LHCN-M2 (cell line): ENCODE measurements at places on chromosomes 7 and 10.

DNA sequence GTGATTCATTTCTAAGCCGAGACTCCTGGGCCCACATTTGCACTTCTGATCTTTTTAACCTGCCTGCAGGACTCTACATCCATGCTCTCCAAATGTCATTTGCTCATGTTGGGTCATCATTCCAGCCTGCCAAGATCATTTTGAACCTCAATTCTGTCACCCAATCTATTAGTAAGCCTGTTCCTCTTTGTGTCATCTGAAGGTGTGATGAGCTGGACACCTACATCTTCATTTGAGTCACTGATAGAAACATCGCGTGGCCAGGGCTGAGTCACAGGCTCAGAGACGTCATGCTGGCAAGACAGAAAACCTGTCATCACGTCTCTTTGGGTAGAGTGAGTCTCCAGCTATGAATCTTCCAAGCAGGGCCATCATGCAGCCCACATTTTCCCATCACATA lies 65.3 kb upstream of the SLF2 start:
- peak; percentile 25 for DNase-seq

DNA sequence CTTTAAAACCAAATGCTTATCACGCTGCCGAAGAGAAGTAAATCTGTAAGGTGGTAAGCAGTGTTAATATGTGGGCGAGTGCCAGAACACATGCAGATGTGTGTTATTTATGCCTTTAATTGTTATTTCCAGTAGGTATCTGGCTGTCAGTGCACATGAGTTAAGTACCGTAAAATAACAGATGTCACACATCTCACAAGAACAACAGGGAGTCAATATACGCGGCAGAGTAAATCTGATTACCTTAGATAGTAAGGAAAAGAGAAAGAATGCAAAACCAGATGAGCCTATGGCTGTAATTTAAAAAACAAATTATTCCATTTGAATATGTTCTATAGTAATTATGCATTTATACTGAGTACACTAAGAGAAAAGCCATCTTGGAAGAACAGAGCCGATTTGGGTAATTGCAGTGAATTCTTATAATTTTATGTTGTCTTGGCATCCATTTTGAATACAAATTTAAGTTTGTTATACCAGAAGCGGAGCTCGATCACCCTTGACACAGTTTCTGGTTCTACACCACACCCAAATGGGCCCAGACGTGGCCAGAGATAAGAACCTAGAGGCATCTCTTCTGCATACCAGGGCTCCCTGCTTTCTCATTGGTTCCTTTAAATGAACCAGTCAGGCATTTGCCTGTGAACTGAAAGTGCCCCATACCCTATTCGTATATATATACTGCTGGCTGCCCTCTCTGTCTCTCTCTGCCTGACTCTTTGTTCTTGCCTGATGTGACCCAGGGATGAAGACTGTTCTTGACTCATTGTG lies 34.8 kb downstream of the DNAJB9 start:
- DNase-seq, result no peak

- no peak for DNase-seq
Measured at GRCh38 chr10:107914450-107915214, 750.1 kb upstream of the SORCS1 start.

DNA sequence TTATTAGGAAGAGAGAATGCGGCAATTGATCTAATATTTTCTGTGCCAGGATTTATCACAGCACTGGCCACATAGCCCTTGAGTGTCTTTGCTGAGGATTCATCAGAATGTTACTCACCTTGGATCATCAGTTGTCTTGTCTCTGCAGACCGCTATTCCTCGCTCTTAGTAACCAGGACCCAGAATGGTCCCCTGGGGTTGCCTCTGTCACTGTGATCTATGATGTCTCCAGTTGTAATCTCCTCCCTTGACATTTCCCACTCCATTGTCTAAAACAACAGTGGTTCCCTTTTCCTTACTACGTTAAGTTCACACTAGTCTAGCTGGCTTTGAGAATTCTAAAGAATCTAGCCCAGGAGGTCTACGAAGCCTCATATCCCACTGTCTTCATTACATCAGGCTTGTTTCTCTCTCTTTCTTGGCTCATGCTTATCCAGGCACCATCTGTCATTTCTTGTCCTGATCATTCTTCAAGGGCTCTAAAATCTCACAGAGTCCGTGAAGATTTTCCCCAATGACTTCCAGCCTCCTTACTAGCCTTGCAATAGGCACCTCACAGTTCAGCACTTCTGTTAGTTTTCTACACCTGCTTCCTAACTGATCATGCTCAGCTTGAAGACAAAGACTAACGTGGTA lies 125.8 kb downstream of the CUBN start:
- no peak for DNase-seq

DNA sequence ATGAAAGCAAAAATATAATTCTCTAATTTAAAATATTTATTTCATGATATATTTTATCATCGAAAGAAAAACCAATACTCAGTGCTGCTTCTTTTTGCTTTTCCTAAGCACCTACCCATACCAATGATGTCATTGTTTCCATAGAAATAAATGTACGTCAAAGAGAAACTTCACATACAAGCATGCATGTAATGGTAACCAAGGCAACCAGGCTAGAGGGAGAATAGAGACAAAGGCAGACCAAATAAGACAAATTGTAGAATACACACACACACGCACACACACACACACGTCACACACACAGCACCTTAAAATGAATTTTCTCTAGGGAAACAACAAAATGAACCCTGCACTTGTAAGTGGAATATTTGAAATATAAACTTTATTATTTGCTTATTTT lies 75.5 kb downstream of the MACC1 start:
- DNase-seq, result no peak

DNA sequence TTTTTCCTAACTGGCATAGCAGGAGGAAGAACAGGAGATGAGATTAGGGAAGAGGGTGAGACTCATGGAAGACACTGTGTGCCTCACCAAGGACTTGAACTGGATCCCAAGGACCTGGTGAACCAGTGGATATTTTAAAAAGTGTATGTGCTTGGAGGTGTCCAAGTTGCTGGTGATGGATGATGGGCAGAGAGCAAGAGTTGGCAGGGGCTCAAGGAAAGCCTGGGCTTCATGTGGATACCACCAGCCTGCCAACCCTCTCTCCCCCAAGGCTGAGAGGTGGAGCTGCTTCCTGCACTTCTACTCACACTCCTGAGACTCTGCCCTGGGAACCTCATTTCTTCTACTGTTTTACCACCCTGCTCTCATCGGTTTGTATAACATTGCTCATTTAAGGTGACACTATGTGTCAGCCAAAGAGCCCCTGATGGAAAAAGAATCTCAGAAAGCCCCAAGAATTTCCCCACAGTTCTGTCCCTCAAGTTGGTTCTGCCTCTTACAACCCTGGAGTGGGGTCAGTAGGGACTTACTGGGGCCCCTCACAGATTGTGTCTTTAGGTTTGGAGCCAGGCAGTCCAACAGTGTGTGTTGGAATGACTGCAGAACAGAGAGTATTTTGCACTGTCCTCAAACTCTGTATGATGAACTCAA lies 56.2 kb upstream of the PDCD4 start:
- DNase-seq, result no peak

- no peak for DNase-seq
Measured at GRCh38 chr7:106534271-106534846, 126.6 kb downstream of the CCDC71L start.

- no peak for DNase-seq
Measured at GRCh38 chr10:106226828-106227227, 937.7 kb downstream of the SORCS1 start.

GRCh38 chr7:17301471-17302456 lies 3.3 kb downstream of the AHR start:
- peak; percentile 59 for DNase-seq

- no peak for DNase-seq
Measured at GRCh38 chr7:120402079-120402767, 129.2 kb downstream of the KCND2 start.

- DNase-seq, result peak; percentile 92
Measured at GRCh38 chr7:123275036-123275753, 75.4 kb upstream of the SLC13A1 start.

GRCh38 chr10:30557884-30558283 lies 71.7 kb downstream of the LYZL2 start:
- no peak for DNase-seq

- DNase-seq, result no peak
Measured at GRCh38 chr10:103553743-103554487, 60.4 kb downstream of the NEURL1 start.

GRCh38 chr10:128914681-128915080 lies 552.4 kb upstream of the MGMT start:
- DNase-seq, result no peak

GRCh38 chr7:51666751-51667150 lies 350.1 kb upstream of the COBL start:
- DNase-seq, result no peak

GRCh38 chr7:78055001-78055573 lies 256.5 kb downstream of the PHTF2 start:
- DNase-seq, result no peak

- peak; percentile 28 for DNase-seq
Measured at GRCh38 chr7:35241884-35242283, 12.0 kb downstream of the TBX20 start.

GRCh38 chr7:95646350-95646749 lies 50.0 kb upstream of the PDK4 start:
- no peak for DNase-seq

- DNase-seq, result no peak
Measured at GRCh38 chr10:49071160-49071761, 44.1 kb downstream of the VSTM4 start.

GRCh38 chr7:71312755-71313490 lies 181.0 kb downstream of the GALNT17 start:
- no peak for DNase-seq

DNA sequence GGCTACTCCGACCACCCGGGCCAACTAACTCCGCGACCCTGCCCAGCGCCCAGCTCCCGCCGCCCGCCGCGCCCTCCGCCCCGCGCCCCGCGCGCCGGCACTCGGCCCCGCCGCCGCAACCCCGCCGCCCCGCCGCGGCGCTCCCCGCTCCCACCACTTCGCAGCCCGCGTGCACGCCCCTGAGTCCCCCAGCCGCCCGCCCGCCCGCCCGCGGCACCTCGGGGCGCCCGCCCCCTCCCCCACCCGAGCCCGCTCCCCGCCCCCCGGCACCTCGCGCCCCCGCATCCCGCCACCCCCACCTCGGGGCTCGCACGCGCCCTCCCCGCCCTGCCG lies 598 bp downstream of the JAZF1 start:
- no peak for DNase-seq

DNA sequence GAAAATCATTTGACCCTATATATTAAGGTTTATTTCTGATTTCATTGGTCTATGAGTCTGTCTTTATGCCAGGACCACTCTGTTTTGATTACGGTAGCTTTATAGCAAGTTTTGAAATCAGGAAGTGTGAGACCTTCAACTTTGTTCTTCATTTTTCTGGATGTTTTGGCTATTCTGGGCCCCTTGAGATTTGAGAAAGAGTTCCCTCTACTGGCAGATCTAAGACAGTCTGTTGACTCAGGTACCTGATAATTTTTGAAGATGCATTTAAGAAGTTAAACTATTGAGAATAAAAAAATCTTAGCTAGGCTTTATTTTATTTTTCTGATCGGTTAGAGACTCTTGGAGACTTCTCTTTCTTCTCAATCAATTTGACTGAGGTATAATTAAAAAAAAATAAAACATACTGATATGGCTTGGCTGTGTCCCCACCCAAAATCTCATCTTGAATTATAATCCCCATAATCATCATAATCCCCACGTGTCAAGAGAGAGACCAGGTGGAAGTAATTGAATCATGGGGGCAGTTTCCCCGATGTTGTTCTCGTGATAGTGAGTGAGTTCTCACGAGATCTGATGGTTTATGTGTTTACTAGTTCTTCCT lies 209.2 kb downstream of the SNX10 start:
- peak; percentile 20 for DNase-seq
